ENCODE measurements at places on chromosomes 7 and 10.

DNA sequence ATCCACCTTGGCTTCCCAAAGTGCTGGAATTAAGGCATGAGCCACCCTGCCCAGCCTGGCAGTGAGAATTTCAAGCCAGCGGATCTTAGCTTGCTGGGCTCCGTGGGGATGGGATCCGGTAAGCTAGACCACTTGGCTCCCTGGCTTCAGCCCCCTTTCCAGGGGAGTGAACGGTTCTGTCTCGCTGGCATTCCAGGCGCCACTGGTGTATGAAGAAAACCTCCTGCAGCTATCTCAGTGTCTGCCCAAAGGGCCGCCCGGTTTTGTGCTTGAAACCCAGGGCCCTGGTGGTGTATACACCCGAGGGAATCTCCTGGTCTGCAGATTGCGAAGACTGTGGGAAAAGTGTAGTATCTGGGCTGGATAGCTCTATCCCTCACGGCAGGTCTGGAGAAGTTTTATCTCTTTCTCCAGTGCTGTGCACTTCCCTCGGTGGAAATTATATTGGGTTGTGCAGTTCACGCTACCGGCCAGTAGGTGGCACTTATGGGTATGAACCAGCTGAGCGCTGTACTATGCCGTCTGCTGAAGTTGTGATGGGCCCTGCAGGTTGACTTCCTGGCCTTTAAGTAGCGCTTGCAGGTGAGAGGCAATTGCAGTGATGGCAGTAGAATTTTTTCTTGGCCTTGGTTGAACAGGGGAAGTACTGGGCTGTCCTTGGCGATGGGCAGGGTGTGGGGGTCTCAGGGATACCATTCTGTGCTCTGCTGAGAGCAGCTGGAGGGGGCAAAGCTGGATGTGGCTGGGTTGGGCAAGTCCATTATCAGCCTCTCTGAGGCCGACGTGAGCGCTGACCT is 138.0 kb upstream of the MTPN start:
- no peak for DNase-seq

GRCh38 chr7:135930565-135931461 is 46.3 kb downstream of the MTPN start:
- DNase-seq = no peak

DNA sequence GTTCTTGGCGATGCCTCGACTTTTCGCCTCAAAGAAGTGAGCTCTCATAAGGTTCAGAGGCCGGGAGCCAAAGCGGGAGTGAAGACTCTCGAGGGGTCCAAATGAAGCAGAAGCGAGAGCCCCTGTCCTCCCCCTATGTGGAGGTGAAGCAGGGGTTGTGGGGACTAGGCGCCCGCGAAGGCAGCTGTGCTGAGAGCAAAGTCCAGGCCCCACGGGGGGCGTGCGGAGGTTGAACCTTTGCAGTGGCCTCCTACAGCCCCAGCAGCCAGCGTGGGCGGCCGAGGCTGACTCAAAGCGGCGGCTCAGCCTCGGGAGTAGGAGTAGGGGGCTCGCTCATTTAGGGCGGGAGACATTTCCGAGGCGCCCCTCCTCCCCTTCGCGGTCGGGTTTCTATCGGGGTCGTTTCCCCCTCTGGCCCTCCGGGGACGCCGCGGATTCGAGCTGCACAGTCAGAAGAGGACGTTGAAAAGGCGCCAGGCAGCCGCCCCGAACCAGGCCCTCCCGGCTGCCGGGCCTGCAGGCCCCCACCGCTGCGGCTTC is 553 bp upstream of the ADD3 start:
- DNase-seq = peak; percentile 4

GRCh38 chr7:148623586-148624282 is 33.2 kb downstream of the C7orf33 start:
- DNase-seq = no peak

- DNase-seq = no peak
These were observed 118.0 kb downstream of the PRKAG2 start for GRCh38 chr7:151758622-151759540.

DNA sequence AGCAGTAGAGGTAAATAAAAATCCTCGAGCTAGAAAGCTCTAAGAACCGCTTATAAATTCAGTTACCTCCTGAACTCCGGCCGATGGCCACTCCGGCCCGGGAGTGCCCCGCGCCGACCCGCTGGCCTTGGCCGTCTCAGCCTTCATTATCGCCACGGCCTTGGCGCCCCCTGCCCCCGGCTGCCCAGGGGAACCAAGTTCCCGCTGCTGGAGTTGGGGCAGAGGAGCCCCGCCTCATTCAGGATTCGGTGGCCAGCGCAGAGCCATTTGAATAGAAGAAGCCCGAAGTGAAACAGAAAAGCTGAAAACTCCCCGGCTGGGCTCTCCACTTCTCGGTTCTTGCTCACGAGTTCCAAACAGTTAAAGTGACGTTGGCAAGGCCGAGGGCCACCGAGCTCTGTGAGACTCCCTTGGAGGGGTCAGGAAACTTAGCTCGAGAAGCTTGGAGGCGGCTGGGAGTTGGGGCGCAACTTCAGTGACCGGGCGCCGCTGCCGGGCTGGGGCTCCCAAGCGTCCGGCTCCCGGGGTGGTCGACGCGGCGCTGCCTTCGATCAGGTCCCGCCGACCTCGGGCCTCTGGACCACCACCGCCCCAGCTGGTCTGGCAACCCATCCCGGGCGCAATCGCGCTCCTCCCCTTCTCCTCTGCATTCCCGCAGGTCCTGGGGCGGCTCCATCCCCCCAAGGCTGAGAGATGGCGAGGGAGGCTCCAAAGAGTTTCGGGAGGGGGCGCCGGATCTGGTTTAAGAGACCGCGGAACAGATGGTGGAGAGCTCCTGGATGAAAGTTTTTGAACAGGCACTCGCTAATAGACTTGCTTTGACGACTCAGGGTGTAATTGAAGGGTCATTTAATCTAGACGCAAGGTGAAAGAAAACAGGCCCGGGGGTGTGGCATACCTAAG is 5.8 kb upstream of the FEZF1 start:
- no peak for DNase-seq

DNA sequence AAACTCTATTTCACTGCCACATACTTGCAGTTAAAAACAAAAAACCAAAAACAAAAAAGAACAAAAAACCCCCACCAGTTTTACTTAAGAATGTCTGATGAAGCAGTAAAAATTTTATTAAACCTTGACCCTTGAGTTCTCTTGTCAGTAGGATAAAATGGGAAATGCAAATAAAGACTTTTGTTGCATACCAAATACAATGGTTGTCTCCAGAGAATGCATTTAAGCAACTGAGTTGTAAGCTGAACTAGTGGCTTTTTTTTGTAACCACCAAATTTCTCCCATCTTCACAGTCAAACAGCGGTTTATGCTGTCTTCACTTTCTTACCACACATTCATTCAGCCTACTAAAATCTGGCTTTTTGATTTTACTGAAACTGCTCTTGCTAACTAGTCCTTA is 3.1 kb downstream of the SYPL1 start:
- DNase-seq = no peak

DNA sequence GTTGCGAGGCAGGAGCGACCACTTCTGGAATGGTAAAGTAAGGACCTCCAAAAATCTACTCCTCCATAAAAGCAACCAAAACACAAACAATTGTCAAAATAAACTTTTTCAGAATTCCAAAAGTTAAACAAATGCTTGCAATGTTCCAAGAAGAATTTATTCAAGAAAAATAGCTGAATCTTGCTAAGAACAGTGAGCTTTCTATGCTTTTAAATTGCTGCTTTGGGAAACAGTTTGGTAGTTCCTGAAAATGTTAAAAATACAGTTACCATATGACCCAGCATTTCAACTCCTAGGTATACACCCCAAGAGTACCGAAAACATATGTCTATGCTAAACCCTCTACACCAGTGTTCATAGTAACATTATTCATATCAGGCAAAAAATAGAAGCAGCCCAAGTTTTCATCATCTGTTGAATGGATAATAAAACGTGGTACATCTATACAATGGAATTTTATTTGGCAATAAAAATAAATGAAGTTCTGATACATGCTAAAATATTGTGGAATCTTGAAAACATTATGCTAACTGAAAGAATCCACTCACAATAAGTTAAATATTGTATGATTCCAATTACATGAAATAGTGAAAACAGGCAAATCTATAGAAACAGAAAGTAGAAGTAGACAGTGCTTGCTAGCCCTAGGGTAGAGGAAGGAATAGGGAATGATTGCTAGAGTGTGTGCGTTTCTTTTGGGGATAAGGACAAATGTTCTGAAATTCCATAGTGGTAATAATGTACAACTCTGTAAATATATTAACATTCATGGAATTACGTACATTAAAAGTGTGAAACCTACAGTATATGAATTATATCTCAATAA is 57.0 kb downstream of the LRRN3 start:
- DNase-seq = no peak

- DNase-seq = no peak
These were observed 96.8 kb upstream of the PHYHIPL start for GRCh38 chr10:59079386-59080226.

DNA sequence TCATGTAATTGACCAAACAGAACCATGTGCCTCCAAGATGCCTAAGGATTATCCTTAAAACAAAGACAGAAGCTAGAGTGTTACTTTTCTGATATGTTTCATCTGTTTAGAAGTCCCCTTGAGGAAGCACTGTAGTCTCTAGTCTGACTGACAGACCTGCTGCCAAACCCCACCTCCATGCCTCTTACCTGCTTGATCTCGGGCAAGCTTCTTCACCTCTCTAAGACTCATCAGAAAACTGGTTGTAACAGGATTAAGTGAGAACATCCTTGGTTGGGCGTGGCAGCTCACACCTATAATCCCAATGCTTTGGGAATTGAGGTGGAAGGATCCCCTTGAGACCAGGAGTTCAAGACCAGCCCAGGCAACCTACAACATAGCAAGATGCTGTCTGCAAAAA is 42.2 kb upstream of the OTUD1 start:
- DNase-seq = no peak

- DNase-seq = peak; percentile 30
These were observed 815 bp downstream of the CCSER2 start for GRCh38 chr10:84329196-84329611.

DNA sequence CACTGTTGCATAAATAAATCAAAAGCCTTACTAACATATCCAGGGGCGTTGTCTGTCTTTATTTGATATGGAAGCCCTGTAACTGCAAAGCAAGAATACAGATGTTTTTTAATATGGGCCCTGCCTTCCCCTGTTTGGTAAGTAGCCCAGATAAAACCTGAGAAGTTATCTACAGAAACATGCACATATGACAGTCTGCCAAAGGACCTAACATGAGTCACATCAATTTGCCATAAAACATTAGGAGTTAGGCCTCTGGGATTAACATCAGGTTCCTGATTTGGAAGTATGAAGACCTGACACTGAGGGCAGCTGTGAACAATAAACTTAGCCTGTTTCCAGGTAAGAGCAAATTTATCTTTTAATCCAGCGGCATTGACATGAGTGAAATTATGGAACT is 1588.8 kb downstream of the REEP3 start:
- no peak for DNase-seq

DNA sequence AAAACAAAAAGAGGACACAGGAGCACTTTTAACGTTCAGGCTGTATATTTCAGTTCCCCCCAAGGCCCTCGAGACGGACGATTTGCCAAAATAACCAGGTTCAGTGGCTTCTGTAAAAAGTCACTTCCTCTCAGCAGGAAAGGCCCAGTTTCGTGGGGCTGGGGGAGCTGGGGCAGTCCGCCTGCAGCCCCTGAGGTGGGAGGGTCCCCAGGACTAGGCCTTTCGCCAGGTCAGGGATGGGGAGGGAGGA is 28.8 kb downstream of the WDR86 start:
- no peak for DNase-seq

DNA sequence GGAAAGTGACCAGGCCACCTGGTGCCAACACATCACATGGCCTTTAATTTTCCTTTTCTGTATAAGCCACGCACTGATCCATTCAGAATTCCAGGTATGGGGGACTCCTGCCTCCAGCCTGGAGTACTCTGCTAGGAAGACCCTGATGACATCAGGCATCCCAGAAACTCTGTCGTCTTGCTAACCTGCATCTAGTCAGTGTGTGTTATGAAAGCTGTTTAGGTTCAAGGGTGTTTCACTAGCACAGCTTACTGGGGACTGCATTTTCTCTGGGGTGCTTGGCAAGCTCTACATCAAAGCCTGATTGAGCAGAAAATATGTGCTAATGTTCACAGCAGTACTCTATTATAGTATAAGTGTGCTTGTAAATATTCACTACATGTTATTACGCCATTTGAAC is 100.6 kb upstream of the MGMT start:
- DNase-seq = no peak

DNA sequence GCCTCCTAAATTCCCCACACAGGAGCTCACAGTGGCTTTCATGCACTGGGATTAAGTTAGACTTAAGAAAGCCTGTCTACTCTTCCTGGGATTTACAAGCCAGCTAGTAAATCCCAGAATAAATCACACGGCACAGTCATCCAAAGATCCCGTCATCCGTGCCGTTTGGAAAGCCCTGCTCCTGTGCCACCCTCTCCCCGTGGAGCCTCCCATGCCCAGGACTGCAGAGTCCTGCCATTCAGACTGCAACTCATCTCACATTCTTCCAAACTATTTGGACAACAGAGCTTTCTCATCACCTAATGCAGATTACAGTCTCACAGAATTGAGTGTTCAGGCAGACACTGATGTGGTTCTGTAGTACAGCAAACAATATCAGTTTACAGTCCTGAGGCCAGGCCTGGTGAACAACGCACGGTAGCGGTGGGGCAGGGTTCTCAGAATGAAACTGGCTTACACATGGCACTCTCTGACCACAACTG is 166.5 kb downstream of the EGFR start:
- DNase-seq = no peak

GRCh38 chr10:109957092-109957797 is 33.9 kb upstream of the XPNPEP1 start:
- no peak for DNase-seq

DNA sequence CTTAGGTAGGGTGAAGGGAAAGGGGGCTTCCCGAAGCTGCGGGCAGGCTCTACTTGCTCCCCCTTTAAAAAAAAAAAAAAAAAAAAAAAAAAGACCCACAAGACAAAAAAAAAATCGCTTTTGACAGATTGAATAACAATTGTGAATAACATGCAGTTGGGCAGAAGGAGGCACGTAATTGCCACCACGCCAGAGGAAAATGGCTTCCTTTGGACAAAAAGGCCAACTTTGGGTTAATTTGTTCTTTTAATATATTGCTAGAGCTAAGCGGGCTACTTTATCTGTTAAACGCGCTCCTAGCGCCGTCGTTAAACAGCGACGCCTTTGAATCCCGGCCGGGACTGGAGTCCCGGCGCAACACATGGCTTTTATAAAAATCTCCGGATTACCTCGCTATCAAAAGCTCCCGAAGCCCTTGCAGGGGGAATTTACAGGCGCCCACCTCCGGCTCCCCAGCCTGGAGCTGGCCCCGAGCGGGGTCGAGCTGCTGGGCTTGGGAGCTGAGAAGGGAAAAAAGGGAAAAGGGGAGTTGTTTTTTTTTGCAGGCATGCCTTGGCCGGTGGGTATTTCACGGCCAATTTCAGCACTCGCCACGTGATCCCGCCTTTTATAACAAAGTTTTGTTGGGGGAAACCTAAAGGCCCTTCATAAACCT is 1.2 kb downstream of the HOXA11 start:
- DNase-seq = no peak

DNA sequence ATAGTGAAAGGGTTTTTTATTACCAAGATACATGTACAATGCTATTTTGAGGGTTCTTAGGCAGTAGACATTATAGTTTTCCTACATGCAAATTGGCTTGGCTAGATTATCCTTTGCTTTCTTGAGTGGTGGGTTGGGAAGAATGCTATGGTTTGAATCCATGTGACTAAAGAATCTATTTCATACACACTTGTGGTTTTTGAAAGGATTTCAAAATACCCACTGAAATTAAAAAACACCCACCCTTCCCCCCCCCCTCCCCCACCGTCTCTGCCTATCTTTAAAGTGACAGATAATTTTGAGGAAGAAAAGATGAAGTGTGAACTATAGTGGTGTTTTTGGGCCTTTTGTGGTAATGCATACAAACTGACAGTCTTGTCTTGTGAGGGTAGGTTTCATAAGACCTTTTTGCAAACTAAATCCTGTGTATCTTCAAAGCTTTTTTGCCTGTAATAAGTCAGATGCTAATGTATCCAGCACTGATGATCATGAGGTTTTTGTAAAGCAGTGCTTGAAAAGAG is 90.9 kb downstream of the TPST1 start:
- DNase-seq = no peak
